ENCODE measurements at places on chromosomes 6 and 20.
A peak's percentile ranks its signal among the peaks of the same experiment; 100 is the strongest.

- no peak for DNase-seq
These were observed 555.4 kb upstream of the AGPAT4 start for GRCh38 chr6:161829291-161829729.

DNA sequence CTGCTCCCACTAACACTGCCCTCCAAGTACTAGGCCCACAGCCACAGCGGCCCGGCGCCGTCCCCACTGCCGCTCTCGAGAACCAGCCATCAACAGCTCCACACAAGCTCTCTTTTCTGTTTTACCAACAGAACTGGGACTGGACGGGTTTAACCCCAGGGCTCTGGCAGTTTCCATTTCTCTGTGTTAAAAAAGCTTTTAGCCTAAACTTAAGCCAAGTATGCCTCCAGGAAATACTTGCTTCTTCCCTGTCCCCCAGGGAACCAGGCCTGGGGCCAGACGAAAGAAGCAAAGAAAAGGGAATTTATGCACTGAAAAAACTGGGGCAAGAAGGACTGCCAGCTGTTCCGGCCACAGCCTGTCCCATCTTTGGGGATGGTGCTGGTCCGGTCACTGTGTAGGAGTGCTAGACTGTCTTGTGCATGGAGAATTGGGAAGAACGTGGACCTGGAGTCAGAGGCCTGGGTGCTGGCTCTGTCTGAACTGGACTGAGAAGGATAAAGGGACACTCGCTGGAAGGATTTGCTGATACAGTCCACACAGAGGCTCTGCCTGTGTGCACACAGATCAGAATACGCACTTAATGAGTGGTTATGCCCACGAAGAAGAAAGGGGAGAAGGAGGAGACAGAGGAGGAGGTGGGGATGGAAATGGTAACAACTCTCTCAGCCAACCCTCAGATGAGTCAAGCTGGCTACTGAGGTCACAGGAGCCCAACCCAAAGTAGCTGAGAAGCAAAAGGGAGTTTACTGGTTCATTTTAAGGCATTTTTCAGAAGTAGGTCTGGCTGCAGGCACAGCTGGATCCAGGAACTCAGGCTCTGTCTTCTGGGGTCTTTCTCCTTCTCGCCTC, 254.4 kb upstream of the PMEPA1 start:
- DNase-seq: no peak

DNA sequence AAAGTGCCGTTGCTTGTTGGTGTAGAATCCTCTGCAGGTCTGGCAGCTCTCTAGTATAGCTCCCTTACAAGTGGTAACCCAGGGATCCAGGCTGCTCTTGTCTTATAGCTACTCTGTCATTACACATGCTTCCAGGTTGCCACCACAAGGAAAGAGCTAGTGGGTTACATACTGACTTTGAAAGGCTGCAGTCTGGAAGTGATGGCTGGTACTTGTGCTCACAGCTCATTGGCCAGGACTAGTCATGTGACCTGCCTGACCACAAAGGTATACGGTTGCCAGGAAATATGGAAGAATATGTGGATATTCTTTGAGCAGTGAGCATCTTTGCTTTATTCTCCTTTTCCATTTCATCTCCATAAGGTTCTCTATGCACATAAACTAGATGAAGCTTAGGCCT, 46.0 kb downstream of the RREB1 start:
- DNase-seq: no peak

- DNase-seq: no peak
These were observed 48.2 kb upstream of the TLDC2 start for GRCh38 chr20:36827541-36828279.

DNA sequence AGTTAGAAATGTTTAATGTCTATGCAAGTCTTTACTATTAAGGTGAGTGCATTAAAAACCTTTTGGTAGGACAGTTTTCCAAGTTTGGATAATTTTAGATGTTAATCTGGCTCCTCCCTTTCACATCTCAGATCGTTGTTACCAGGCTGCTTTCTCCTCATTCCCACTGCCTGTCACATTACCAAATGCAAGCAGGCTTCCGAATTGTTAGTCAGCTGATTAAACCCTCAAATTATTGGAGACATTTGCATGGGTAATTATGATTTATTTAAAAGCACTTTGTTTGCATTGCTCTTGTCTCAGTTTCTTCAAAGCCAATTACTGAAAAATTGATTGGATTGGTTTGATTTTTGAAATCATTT, 816.5 kb downstream of the KIF16B start:
- no peak for DNase-seq

DNA sequence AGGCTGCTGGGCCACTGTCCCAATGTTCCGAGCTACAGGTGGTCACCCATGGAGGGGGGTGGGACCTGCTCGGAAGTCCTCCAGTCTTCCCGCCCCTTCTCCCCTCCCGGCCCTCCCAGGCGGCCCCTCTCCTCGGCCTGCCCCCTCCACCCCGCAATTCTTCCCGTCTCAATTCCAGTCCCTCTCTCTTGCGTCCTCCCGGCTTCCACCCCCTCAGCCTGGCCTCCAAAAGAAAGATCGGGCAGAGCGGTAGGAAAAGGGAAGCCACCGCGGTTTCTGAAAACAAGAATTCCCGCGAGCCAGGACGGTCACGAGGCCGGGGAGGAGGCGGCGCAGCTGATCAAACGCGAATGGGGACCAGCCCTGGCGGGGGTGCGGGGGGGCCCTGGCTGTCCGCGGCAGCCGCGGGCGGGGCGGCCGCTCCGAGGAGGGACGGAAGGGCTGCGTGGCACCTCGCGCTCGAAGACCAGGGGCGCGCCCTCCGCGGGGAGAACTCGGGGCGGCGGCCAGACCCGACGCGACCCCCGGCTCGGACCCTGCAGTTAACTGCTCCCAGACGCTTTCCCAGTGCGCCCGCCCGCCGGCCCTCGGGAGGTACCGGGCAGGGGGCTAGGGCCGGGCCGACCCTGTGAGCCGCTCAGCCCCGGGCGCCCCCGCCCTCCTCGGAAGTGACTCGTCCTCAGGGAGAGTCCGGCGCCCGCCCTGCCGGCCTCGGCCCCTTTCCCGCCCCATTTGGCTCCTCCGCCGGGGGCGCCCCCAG, 1.0 kb downstream of the PXDC1 start:
- no peak for DNase-seq

DNA sequence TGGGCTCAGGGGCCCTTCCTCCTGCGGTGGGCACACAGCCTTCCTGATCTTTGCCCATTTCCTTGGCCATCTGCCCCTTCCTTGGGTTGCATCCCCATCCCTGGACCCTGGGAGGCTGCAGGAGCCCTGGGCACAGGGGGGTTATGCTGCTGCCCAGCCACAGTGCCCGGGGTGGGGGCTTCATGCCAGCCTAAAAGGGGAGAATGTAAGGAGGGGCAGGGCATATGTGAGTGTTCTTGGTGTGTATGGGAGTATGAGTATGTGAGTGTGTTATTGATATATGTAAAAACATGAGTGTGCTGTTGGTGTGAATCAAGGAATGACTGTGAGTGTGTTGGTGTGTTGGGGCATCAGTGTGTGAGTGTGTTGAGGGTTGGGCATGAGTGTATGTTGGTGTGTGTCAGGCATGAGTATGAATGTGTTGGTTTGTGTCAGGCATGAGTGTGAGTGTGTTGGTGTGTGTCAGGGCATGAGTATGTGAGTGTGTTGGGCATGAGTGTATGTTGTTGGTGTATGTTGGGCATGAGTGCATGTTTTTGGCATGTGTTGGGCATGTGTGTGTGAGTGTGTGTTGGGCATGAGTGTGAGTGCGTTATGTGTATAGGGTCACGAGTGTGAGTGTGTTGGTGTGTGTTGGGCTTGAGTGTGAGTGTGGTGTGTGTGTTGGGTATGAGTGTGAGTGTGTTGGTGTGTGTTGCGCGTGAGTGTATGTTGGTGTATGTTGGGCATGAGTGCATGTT, 14.7 kb upstream of the CST8 start:
- no peak for DNase-seq

DNA sequence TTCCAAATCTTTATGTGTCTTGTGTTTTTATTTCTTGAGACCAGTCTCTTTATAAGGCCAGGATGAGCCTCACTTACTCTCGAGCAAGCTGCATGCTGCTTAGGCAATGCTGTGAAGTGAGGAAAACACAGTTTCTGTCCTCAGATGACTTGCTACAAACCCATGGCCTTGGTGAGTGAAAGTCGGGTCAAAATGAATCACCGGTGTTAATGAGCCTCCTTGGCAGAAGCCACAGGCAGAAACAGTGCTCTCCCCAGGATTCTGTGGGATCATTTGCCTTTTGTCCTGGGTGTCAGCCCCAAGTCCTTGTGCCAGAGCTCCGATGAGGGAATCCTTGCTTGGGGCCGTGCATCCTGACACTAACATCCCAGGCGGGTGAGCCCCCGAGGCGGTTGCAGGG, 482.5 kb downstream of the QKI start:
- DNase-seq: no peak

- no peak for DNase-seq
These were observed 23.5 kb upstream of the ATRN start for GRCh38 chr20:3447321-3447720.

- DNase-seq: no peak
These were observed at the start of gene TBXT for GRCh38 chr6:166167801-166168615. Gene TBXT, minus strand, starts transcription at chr6:166167851. Its CDS starts 260 bp downstream, at chr6:166167591.

DNA sequence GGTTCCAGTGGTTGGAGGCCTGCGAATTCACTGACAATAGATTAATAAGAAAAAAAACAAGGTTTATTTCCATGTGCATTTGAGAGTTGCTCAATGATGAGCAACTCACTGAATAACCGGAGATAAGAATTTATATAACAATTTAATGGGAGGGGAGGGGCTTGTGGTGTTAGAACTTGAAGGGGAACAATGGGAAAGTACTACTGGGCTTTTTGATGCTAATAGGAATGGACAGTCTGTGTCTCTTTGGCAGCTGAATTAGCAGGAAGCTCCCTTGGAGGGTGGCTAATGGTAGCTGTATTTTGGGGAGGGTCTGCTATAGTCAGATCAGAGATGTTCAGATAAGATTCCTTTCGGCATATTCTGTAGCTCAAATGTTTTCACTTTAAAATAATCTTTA, 62.4 kb upstream of the GMDS start:
- DNase-seq: no peak

GRCh38 chr20:39468703-39469102, 506.6 kb downstream of the DHX35 start:
- DNase-seq: no peak

GRCh38 chr20:38228436-38228835, 32.1 kb downstream of the KIAA1755 start:
- DNase-seq: no peak

- DNase-seq: no peak
These were observed 28.5 kb downstream of the HLA-B start for GRCh38 chr6:31328355-31328960.

- DNase-seq: no peak
These were observed 73.2 kb downstream of the VEGFA start for GRCh38 chr6:43843097-43843645.

- DNase-seq: no peak
These were observed 3.3 kb downstream of the KCNK5 start for GRCh38 chr6:39225946-39226437.

- no peak for DNase-seq
These were observed 3.0 kb upstream of the GUCA1B start for GRCh38 chr6:42197555-42198362.

DNA sequence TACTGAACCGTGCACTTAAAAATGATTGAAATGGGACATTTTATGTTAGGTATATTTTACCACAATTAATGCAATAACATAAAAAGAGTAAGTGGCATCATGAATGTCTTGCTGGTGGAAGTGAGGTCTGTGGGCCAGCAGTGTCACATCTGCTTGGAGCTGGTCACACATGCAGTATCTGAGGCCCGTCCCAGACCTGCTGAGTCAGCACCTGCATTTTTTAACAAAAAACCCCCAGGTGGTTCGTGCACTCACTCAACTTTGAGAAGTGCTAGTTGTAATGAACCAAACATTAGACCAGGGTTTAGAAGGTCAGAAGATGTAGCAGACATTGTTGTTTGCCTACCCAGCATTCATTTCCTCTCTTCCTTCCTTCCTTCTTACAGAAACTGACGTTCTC, 21.0 kb downstream of the BANF2 start:
- DNase-seq: no peak

DNA sequence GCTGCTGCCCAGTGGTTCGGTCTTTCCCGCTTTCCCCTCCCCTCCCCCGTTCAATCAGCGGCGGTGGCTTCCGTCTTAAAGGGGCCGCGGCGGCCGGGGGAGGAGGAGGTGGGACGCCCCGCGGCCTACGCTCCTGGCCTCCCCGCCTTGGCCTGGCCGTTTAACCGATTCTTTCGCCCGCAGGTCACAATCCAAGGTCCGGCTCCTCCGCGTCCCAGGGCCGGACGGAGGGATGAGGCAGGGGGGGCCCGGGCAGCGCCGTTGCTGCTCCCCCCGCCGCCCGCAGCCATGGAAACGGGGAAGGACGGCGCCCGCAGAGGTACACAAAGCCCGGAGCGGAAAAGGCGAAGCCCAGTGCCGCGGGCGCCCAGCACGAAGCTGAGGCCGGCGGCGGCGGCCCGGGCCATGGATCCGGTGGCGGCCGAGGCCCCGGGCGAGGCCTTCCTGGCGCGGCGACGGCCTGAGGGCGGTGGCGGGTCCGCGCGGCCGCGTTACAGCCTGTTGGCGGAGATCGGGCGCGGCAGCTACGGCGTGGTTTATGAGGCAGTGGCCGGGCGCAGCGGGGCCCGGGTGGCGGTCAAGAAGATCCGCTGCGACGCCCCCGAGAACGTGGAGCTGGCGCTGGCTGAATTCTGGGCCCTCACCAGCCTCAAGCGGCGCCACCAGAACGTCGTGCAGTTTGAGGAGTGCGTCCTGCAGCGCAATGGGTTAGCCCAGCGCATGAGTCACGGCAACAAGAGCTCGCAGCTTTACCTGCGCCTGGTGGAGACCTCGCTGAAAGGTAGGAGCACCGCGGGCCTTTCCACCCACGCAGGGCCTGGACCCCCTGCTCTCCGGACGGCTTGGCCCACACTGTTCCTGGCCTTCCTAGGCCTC, 1.2 kb downstream of the STK35 start:
- DNase-seq: peak; percentile 58

- DNase-seq: no peak
These were observed 89.4 kb downstream of the PDE10A start for GRCh38 chr6:165573671-165574070.

DNA sequence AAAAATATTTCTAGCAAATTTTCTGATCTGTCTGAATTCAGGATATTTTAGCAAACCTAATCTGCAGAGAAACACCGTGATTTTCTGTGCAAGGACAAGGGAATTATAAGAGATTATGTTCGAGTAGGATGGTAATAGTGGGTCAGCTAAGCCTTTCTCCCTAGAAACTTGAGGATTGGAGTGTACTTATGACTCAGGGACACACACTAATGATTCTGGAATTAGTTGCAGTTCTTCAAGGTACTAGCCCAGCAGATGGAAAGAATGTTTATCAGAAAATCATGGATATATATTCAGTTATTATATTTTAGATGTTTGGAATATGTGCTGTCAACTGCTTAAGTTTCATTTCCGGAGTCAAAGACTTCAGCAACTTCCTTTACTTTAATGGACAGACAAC, 177.1 kb upstream of the MAP3K7 start:
- no peak for DNase-seq

- DNase-seq: no peak
These were observed 10.7 kb downstream of the PKIB start for GRCh38 chr6:122620902-122621301.

- DNase-seq: no peak
These were observed 6.7 kb downstream of the MTCH1 start for GRCh38 chr6:36979347-36979742.

GRCh38 chr6:298233-299103, 6.2 kb downstream of the DUSP22 start:
- no peak for DNase-seq

All from stimulated activated CD8-positive, alpha-beta memory T cell treated with anti-CD3 and anti-CD28 coated beads, Interleukin-15, amount 100 ng/mL, for 24 hours (primary cell).